ENCODE measurements at places on chromosomes 12 and 14.

GRCh38 chr14:88748288-88748687 lies 44.5 kb downstream of the EML5 start:
- no peak for DNase-seq

GRCh38 chr12:42017051-42017450 lies 127.6 kb downstream of the GXYLT1 start:
- DNase-seq: no peak

GRCh38 chr12:67280572-67280971 lies 11.4 kb downstream of the CAND1 start:
- no peak for DNase-seq

- DNase-seq: no peak
Measured at GRCh38 chr12:28866296-28866695, 282.8 kb upstream of the FAR2 start.

GRCh38 chr12:6535960-6536847 lies 1.9 kb downstream of the GAPDH start:
- no peak for DNase-seq

GRCh38 chr14:102699416-102700110 lies 77.7 kb upstream of the TRAF3 start:
- no peak for DNase-seq

GRCh38 chr14:31927348-31927832 lies 149.7 kb upstream of the ARHGAP5 start:
- no peak for DNase-seq

GRCh38 chr14:94485944-94486841 lies 10.2 kb upstream of the SERPINA9 start:
- DNase-seq: no peak

DNA sequence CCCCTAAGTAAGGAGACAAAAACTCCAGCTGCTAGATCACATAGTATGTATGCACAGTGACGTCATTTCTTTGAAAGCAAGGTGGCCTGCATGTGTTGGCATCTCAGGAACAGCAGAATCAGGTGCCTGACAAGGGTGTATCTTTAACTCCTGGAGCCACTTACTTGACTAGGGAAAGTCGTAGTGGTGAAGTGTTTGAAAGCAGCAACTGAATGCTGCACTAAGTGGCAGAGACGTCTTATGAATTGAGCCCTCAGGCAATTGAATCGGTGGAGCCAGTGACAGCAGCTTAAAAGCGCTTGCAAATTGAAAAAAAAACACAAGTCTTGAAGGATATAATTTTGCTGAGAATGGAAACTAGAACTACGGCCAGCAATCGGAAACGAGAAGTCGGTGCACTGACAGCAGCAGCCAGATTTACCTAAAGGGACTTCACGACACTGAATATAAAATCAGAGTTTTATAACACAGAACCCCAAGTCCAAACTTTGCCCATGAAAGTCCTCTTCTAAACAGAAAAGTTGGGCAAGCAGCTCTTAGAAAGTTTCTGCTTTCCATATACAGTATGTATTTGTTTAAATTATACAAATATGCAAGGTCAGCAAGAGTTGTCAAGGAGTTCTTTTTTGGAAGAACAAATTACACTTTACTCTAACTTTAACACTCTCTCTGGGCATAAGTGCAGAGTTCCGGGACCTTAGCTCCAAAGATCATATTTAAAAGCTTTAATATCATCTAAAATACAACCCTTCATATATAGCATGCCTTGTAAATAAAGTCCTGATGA lies 1.1 kb downstream of the IGF1 start:
- no peak for DNase-seq

GRCh38 chr14:26626256-26626655 lies 28.4 kb upstream of the NOVA1 start:
- no peak for DNase-seq

GRCh38 chr12:121190523-121191031 lies 19.4 kb upstream of the P2RX4 start:
- DNase-seq: no peak

DNA sequence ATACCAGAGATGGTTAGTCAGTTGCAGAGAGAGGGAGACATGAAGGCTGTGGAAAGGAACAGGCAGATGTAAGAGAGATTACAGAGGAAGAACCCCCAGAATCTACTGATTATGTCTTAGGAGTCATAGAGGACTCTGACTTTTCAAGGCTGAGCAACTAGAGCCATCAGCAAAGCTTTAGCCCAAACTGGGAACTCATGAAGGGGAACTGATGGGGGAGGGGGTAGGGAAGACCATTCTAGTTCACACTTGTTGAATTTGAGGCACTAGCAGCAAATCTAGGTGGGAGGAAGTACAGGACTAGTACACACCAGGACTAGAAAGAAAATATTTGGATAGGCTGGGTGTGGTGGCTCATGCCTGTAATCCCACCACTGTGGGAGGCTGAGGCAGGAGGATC lies 10.1 kb downstream of the LGALS3 start:
- DNase-seq: no peak

- no peak for DNase-seq
Measured at GRCh38 chr12:68236421-68237059, 10.9 kb upstream of the IL26 start.

- DNase-seq: no peak
Measured at GRCh38 chr12:9960590-9960989, 10.6 kb upstream of the CLEC12A start.

DNA sequence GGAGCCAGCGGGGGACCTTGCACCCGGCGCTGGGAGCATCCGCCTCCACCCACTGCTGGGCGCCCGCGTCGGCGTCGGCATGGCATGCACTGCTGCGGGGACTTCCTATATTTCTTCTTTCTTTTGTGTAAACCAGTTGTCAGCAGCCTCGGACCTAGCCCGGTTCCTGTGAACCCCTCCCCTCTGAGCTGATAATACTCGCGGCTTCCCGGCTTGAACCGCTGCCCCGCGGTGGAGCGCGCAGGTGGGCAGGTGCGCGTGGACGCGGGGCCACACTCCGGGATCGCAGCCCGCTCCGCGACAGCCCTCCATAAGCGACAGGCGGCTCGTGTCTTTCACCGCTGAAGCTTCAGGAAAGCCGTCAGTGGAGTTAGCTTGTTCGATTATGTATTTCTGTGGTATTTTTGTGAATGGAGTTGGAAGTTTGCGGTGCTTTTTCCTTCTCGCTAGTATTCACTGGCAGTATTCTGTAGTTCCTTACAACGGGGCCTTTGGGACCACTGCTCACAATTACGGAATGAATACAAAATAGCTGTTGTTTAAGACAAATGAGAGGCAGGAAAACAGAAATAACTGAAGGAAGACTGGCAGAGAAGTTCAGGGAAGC lies 870 bp downstream of the BMAL2 start:
- DNase-seq: no peak

DNA sequence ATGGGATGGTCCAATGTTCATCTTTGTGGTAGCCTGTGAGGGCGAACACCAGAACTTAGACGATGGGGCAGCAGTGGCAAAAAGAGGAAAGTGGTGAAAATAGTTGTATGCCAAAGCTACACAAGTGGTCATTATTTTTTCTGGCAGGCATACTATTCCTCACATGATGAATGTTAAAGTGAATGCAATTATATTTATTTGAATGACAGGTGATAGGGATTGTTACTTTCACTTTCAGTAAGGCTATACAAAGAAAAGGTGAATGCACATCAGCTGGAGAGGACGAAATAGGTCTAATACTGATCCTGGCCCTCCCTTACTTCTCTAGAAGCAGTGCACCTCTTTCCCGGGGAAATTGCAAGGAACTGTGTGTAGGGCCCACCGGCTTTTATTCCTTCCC lies 470.1 kb downstream of the TMTC2 start:
- DNase-seq: no peak

DNA sequence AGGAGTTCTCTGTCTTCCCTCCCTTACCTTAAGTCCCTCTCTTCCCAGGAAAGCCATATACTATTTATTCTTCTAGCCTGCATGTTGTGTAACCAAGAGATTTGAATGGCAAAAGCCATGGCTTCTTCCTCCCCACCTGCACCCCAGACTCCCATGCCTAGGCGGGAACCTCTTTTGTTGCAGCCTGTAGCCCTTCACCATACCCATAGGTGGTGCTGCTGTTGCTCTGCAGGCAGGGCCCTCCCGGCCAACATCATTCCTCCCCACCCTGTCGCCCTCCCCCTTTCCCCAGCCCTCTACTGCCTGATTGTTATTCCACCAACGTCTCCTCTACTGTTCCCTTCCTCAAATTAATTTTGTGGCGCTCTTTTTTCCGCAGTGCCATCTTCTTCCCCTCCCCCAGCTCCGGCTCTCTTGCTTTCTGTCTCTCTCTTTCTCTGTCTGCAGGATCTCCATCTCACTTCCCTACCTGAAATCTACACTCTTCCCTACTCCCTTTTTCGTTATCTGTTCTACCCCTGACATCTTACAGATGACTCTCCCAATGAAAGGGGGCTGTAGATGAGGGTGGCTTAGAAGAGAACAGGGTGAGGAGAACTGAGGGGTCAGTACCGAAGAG lies 13.8 kb downstream of the NGDN start:
- DNase-seq: no peak

GRCh38 chr12:77893918-77894317 lies 63.2 kb downstream of the NAV3 start:
- no peak for DNase-seq

DNA sequence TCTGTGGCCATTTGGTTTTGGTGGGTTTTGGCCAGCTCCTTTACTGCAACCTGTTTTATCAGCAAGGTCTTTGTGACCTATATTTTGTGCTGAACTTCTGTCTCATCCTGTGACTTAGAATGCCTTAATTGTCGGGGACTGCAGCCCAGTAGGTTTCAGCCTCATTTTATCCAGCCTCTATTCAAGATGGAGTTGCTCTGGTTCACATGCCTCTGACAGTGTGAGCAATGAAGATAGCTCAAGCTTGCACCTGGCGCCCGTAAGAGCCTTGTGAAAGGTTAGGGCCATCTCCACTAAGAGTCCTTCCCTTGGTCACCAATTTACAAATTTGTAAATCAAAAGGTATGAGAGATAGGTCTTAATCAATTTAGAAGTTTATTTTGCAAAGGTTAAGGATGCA lies 19.4 kb downstream of the SLCO1B3 start:
- no peak for DNase-seq

DNA sequence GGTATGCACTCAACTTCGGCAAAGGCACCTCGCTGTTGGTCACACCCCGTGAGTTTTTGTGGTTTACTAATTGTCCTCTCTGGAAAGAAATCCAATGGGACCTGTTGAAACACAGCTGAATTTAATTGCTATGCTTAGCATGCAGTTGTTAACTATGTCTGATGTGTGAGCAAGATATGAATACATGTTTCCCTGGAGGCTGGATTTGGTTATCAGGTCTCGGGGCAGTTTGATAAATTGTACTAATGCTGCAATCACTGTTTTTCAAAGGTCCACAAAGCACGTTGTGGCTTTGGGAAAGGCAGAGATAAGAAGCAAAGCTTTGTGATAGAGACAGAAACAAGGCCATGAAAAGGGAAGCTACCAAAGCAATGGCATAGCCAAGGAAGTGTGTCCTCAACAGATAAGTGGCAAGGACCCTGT lies 91.3 kb downstream of the DAD1 start:
- no peak for DNase-seq

DNA sequence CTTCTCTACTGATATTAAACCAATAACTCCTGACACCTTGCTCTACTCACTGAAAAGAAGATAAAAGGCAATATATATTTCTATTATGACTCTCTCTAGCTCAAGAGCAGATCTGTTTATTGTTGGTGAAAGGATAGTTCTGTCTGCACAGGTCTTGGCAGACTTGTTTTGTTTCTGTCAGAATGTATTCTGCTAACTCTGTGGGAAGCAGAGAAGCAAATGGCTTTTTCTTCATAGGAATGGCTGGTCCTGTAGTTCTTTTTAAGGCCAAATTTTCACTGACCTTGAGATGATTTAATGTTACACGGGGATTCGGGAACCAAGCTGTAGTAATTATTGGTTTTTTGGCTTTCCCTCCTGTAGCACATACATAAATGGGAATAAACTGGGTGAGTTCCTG lies 512.1 kb downstream of the DIO2 start:
- DNase-seq: no peak

Measured in esophagus squamous epithelium (tissue), 5 donors.